ENCODE measurements at places on chromosomes 7 and 10.

GRCh38 chr7:143120691-143121405 is 11.0 kb upstream of the PIP start:
- no peak for DNase-seq

- DNase-seq, result peak; percentile 79
Observed at GRCh38 chr7:40586197-40586596, 451.4 kb downstream of the SUGCT start.

DNA sequence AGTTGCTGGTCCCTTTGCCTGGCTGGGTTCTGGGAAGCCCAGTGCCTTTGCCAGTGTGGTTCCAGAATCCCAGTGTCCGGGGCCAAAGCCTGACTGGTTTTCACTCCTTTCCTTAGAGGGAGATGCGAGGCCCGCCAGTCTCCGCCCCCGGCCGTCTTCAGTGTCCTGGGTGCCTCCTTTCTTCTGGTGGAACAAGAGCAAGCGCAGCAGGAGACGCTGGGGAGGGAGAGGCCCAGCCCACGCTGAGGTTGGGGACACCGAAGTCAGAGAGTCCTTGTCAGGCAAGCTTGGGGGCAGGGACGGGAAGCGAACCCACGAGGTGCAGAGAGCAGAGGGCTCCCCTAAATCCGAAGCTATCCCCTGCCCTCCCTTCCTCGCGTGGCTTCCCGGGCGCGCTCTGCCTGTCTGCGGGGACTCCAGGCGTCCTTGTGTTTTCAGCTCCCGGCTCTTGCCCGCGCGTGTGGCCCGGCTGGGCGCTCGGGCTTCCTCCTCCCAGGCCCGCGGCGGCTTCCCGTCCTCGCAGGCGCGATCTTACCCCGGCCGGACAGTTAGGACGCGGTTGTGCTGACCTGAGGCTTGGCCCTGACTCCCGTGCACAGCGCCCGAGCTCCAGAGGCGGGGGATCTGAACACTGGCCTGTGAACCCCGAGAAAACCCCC is 60.6 kb upstream of the UBE3C start:
- DNase-seq, result peak; percentile 6

GRCh38 chr7:120733143-120733542 is 124.8 kb downstream of the TSPAN12 start:
- DNase-seq, result peak; percentile 84

DNA sequence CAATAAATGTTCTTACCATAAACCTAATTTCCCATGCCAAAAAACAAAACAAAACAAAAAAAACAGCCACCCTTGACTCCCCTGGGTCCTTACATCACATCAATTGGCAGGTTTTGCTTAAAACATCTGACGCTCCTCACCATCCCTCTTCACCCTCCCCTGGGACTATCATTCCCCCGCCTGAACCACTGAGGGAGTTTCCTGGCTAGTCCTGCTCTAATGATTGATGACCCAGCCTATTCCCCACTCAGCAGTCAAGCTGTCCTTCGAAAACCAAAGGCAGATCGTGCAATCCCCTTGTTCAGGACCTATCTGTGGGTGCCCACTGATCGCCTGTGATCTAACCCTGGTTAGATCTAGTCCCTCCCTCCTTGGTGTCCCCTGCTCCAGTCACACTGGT is 11.2 kb upstream of the FRMPD2 start:
- DNase-seq, result no peak

GRCh38 chr7:41979834-41980307 is 257.1 kb downstream of the GLI3 start:
- peak; percentile 33 for DNase-seq

GRCh38 chr10:24790599-24790998 is 66.9 kb upstream of the ARHGAP21 start:
- no peak for DNase-seq

GRCh38 chr7:6446838-6447580 is 745 bp downstream of the DAGLB start:
- DNase-seq, result peak; percentile 91

GRCh38 chr10:105691811-105692210 is 1050.7 kb downstream of the SORCS3 start:
- no peak for DNase-seq

DNA sequence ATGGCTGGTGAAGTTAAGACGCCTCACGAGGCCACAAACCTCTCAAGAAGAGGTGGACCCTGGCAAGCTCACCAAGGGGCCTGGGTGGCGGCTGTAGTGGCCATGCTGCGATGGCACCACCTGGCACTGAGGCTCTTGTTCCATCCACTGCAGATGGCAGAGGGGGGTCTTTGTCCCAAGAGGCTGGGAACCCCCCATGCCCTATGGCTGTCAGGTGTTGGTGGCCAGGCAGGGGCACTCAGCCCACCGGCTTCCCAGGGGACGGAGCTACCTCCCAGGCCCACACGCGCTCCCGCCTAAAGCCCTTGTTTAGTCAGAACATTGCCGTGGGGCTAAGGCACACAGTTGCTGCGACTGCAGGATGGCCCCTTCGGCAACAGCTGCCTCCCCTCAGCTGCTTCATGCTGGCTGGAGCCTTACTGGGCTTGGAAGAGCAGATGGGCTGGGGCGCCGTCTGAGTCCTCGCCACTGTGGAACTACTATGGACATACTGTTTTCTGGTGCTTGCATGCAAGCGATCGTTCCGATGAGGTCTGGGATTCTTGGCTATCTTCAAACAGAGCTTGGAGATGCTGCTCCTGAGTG is 46.8 kb downstream of the DPYSL4 start:
- no peak for DNase-seq

DNA sequence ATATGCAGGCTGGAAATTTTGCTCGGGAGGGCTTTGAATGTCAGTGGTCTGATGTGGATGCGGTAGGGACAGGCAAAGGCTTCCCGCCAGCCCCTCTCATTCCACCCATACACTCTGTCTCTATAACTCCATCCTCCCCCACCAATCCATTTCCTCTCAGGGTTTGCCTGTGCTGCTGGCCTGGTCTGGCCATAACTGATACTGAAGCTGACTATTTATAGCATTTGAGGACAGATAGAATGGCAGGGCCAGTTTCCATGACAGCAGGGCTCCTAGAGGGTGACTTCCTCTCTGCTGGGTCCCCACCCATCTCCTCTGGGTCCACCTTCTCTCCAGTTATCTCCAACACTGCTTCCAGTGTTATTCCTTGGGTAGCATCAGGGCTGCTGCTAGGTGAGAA is 6.6 kb upstream of the PDLIM1 start:
- no peak for DNase-seq

DNA sequence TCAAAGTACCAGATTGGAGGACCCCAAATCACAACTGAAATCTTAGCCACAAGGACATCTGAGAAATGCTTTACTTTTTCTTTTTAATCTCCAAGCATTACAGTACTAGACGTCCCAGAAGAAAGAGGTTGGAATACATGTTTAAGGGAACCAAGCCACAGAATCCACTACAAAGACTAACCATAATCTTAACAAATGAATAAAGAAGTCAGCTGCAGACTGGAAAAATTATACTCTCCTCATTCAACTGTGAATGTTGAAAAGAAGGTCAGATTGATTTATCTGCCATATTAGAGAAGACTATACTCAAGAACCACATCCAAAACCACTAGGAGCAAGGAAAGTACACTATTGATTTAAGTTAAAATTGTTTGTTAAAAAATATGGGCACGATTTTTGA is 102.1 kb upstream of the ABCB5 start:
- no peak for DNase-seq

DNA sequence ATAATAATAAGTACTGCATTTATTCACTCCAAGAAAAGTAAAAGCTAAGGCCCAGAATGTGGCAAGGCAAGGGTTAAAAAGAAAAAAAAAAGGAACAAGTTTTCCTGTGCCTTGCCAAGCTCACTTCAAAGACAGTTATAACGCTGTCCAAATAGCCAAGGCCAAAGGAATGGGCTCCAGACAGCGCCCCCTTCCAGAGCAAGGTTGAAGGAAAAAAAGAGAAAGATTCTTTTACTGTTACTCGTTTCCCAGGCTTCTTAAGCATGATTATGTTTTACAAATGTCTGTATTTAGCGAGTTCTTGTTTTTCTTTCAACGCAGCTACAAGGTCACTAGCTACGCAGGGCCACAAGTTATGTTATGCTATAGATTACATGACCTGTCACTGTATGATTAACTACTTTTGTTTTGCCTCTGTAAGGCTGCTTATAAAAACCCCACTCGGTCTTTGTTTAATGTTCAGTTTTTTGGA is 9.1 kb upstream of the EIF4H start:
- DNase-seq, result no peak

- no peak for DNase-seq
Observed at GRCh38 chr7:52257890-52258289, 777.5 kb upstream of the POM121L12 start.

DNA sequence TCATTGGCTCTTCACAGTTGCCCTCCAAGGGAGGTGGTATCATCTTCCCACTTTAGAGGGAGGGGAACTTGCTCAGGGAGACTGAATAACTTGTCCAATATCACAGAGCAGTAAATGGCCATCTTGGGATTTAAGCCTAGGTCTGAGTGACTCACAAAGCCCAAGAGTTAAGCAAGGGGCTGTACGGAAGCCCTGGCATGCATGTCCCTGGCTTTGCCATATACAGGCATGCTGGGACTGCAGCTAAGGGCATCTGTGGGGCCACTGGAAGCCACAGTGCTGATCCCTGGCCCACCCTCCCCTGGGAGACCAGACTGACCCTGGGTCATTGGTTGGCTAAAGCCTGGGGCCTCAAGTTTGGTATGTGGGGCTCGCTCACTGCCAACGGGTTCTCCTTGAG is 3.1 kb downstream of the VSIR start:
- peak; percentile 34 for DNase-seq

DNA sequence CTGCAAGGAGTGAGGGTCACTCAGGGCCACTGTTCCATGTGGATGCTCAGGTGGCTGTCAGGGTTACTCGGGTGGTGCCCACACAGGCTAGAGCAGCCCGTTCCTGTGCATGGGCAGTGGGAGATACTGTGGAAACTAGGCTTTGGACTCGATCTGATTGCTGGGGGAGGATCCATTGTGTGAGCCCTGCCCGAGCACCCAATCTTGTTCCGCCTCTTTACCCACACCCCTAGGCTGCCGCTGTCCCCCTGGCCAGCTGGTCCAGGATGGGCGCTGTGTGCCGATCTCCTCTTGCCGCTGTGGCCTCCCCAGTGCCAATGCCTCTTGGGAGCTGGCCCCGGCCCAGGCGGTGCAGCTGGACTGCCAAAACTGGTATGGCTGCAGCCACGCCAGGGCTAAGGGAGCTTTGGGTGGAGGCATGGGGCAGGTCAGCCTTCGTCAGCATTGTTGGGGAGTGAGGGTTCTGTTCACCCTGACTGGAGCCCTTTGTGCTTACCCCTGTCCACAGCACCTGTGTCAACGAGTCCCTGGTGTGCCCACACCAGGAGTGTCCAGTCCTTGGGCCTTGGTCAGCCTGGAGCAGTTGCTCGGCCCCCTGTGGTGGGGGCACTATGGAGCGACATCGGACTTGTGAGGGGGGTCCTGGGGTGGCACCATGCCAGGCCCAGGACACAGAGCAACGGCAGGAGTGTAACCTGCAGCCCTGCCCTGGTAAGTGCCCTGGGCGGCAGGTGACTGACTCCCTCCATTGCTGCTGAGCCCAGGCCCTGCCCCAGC is 12.4 kb upstream of the ZNF862 start:
- no peak for DNase-seq

- DNase-seq, result no peak
Observed at GRCh38 chr7:26397332-26397731, 105.7 kb downstream of the SNX10 start.

DNA sequence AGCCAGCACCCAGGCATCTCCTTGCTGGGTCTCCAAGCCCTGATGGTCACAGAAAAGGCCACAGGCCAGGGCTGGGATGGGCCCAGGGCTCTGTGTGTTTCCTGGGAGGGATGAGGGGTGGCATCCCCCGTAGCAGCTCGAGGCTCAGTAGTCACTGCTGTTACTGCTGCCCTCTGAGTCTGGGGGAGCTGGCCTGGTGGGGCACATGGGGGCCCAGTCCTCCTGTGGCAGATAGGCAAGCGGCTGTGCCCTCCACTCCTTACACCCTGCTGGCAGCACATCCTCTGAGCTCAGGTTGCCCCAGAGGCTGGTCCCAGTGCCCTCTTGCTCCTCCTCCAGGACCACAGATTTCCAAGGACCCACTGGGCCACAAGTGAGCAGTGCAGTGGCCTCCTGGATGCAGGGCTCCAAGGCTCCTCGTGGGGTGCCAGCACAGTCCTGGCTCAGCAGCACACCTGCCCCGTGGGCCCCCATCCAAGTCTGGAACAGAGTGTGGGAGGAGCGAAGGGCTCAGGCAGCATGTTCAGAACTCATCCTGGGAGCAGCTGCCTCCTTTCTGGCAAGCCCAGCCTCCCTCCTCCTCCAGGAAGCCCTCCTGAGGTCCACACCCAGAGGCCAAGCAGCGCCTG is 31.5 kb upstream of the TUBB8 start:
- no peak for DNase-seq

GRCh38 chr10:89942217-89942616 is 240.8 kb downstream of the KIF20B start:
- DNase-seq, result no peak

DNA sequence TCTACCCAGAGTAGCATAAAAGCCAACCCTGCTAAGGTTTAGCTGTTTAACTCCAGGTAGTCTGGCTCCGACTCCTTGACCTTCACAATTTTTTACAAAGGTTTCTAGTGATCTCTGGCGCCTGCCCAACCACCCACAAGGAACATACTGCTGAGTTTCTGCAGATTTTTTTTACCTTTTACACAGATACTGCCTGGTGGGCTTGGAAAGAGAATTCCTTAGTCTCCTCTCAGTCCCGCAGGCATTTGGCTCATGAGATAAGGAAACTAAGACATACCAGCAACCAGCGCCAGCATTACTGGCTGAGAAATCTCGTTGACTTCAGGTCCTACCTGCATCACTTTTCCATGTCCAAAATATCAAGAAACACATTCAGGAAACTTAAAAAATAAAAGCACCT is 51.1 kb upstream of the LYZL1 start:
- DNase-seq, result no peak

GRCh38 chr10:95133997-95134396 is 60.0 kb upstream of the ACSM6 start:
- DNase-seq, result no peak

DNA sequence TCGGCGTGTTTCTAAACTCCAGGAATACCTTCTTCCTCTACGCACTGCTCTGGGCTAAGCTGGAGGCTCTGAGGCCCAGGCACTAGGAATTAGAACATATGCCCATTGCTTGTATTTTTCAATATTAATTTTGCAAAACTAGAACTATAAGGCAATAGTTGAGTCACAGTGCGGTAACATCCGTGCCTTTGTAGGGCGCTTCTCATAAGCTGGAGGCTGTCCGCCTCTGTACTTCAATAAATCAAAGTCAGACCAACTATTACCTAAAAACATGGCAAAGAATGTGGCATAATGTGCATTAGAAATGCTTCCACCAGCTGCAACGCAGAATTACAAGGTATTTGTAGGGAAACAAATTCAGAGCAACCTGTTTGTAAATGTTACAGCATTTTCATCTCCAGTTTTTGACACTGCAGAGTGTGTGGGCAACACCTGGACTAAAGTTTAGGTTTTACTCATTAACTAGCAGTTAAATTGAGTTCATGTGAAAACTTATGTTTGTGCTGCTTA is 440 bp upstream of the MINDY3 start:
- no peak for DNase-seq

GRCh38 chr7:84792231-84792893 is 394.5 kb downstream of the SEMA3D start:
- no peak for DNase-seq

DNA sequence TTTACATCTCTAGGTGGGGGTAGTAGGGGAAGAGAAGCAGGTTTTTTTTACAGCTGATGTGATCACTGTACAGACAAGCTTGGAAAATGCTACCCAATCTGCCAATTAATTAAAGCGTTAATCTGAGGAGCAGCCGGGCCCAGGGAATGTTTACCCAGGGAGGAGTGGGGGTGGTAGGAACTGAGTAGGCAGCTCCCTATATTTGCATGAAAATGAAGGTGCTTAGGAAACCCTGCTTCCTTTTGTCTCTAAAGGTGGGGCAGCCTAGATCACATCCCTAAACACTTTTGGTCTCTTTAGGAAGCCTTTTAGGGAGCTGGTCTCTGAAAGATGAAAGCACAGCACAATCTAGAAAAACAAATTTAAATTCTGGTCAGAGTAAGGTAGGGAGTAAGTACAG is 53.0 kb upstream of the NFKB2 start:
- DNase-seq, result no peak
